ENCODE measurements at places on chromosomes 3 and 15.

- peaks cover 39% of the 10 kb centered on the region for H3K4me1 ChIP-seq
- no peaks in the 10 kb centered on the region for H3K36me3 ChIP-seq
- H3K4me3 ChIP-seq: peak overlapping the region; percentile 93
- no peaks in the 10 kb centered on the region for H3K27me3 ChIP-seq
Measured at GRCh38 chr3:136751316-136752171, 634 bp downstream of the STAG1 start.

DNA sequence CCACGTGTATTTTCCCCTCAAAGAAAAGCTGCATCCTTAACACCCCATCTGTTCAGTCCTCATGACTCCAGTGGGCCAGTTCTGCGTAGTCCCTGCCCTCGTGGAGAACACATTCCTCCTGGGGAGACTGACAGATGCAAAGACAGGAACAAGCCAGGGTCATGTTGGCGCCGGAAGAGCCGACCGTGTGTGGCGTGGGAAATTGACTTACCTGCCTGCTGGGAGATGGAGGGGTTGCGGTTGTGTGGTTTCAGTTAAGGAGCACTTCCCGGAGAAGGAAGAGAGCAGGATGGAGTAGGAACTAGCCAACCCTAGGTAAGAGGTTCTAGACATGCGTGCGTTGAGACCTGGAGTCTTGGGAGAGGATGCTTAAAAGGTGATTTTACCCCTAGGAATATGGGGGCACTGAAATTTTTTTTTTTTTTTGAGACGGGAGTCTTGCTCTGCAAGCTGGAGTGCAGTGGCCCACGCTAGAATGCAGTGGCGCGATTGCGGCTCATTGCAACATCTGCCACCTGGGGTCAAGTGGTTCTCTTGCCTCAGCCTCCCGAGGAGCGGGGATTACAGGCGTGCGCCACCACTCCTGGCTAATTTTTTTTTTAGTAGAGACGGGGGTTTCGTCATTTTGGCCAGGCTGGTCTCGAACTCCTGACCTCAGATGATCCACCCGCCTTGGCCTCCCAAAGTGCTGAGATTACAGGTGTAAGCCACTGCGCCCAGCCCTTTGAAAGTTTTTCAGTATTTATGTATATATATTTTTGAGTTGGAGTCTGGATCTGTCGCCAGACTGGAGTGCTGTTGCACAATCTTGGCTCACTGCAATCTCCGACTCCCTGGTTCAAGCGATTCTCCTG is 1.4 kb downstream of the VHL start:
- H3K27ac ChIP-seq: peak overlapping the region; percentile 96
- no peaks in the 10 kb centered on the region for H3K27me3 ChIP-seq
- H3K4me1 ChIP-seq: peaks cover 22% of the 10 kb centered on the region
- peaks cover 2% of the 10 kb centered on the region for H3K36me3 ChIP-seq
- H3K4me3 ChIP-seq: peak overlapping the region; percentile 95

- H3K27me3 ChIP-seq: no peaks in the 10 kb centered on the region
- no peak overlapping the region for H3K27ac ChIP-seq
- no peak for DNase-seq
- H3K4me3 ChIP-seq: no peak overlapping the region
Measured at GRCh38 chr15:38274135-38274534, 21.5 kb downstream of the SPRED1 start.

DNA sequence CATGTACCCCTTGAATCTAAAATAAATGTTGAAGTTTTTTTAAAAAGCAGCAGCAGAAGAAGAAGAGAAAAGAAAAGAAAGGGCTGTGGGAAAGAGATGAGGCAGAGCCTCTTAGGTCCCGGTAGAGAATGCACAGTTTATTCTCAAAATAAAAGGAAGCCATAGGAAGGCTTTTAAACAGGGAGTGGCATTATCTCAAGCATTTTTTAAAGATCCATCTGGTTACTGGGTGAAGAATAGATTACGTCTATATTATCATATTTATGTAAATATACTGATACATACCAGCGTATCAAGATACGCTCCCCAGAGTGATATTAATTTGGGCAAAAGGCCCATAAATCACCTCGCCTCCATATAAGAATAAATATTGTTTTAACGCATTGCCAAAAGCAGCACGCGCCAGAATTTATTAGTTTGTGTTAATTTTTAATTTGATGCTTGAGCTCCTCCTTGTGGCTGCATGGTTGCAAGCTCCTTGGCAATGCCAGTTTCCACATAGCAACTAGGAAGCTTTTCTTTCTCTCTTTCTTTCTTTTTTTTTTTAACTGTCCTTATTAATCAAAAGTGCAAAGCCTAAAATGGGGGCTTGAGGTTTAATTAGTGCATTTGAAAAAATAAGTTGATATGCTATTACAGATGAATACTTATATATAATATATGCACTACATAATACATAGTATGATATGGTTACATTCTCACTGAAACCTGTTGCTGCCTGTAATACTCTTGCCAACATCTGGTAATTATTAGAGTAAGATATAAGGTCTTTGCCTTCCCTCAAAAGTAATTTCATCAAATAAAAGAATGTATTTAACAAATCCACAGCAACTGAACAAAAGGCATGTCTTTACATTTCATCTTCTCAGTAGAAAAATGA is 242.8 kb upstream of the UBE2E2 start:
- H3K27me3 ChIP-seq: no peaks in the 10 kb centered on the region
- H3K36me3 ChIP-seq: no peaks in the 10 kb centered on the region
- H3K4me3 ChIP-seq: no peak overlapping the region
- H3K4me1 ChIP-seq: peaks cover 4% of the 10 kb centered on the region
- DNase-seq: no peak

DNA sequence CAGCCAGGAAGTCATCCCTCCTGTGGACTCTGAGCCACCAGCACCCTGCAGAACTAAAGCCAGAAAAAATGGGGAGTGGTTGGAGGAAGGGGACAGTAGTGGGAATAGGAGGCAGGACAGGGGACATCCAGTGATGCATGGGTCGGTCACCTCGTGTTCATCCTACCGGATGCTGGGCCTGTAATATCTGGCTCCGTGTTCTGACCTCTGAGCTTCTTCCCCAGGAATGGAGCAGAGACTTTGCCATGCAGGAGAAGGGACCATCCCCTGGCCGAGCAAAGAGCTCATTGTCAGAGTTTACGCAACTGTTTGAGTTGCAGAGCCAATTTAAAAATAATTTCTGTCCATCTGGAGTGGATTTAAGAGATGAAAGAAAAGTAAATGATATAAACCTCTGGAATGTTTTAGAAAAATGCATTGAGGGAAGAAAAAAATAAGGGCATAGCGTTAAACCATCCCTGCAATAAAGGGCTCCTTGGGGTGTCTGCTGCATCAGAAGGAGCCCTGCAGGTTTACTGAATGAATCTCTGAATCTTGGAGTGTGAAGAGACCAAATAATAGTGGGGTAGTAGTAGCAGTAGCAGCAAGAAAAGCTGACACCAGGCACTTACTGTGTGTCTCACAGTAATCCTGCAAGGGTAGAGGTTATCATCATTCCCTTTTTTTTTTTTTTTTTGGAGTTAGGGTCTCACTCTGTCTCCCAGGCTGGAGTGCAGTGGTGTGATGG is 70.9 kb downstream of the AAGAB start:
- peaks cover 25% of the 10 kb centered on the region for H3K4me1 ChIP-seq
- peaks cover 14% of the 10 kb centered on the region for H3K36me3 ChIP-seq
- H3K27ac ChIP-seq: peak overlapping the region; percentile 37
- no peak overlapping the region for H3K4me3 ChIP-seq

DNA sequence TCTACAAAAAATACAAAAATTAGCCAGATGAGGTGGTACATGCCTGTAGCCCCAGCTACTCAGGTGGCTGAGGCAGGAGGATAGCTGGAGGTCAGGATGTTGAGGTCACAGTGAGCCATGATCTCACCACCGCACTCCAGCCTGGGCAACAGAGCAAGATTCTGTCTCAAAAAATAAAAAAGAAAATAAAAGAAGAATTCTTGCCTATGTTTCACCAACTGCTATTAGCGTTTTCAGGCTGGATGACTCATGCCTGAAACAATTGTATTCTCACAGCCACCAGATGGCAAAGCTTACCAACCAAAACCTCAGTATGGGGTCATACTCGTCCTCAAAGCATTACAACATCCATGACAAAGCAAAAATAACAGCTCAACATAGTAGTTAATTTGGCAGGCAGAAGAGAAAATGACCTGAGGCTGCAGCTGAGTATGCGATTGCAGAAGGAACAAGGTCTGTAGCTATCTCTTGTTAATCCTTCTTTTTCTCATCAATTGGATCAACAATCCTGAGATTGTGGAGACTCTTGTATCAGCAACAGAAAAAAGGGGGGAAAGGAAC is 52.2 kb downstream of the TP53BP1 start:
- DNase-seq: no peak
- no peak overlapping the region for H3K4me3 ChIP-seq
- H3K36me3 ChIP-seq: peaks cover 9% of the 10 kb centered on the region

- H3K36me3 ChIP-seq: peaks cover 7% of the 10 kb centered on the region
- no peak for DNase-seq
- no peaks in the 10 kb centered on the region for H3K27me3 ChIP-seq
Measured at GRCh38 chr3:50236484-50237132, 604 bp downstream of the GNAI2 start.

DNA sequence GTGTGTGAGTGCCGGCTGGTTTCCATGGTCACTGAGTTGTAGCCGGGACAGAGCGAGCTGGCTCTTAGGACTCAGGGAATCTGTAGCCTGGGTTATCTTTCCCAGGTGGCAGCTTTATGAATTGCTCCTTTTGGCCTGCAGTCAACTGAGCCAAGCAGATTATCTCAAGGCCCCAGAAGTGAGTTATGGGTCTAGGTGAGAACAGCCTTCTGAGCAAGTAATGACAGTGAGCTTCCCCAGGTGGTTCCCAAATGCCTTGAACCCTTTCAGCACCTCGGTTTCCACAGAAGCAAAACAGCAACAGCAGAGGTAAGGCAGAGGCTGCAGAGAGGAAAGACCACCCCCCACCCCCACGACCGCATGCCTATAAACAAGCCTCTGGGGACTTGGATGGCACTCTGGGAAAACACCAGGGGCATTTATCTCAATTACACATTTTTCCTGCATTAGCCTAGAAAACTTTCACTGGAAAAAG is 56.7 kb upstream of the DGKG start:
- no peak overlapping the region for H3K4me3 ChIP-seq
- no peak overlapping the region for H3K27ac ChIP-seq
- no peak for DNase-seq
- peaks cover 31% of the 10 kb centered on the region for H3K27me3 ChIP-seq
- no peaks in the 10 kb centered on the region for H3K36me3 ChIP-seq

Data from T-helper 17 cell (primary cell).